HFFc6 (cell line): ENCODE measurements at places on chromosomes 12 and 14.
A peak's percentile ranks its signal among the peaks of the same experiment; 100 is the strongest.

- DNase-seq: no peak
Measured at GRCh38 chr14:88156127-88156526, 151.2 kb downstream of the GPR65 start.

- no peak for DNase-seq
Measured at GRCh38 chr14:101217080-101217463, 313.6 kb upstream of the RTL1 start.

DNA sequence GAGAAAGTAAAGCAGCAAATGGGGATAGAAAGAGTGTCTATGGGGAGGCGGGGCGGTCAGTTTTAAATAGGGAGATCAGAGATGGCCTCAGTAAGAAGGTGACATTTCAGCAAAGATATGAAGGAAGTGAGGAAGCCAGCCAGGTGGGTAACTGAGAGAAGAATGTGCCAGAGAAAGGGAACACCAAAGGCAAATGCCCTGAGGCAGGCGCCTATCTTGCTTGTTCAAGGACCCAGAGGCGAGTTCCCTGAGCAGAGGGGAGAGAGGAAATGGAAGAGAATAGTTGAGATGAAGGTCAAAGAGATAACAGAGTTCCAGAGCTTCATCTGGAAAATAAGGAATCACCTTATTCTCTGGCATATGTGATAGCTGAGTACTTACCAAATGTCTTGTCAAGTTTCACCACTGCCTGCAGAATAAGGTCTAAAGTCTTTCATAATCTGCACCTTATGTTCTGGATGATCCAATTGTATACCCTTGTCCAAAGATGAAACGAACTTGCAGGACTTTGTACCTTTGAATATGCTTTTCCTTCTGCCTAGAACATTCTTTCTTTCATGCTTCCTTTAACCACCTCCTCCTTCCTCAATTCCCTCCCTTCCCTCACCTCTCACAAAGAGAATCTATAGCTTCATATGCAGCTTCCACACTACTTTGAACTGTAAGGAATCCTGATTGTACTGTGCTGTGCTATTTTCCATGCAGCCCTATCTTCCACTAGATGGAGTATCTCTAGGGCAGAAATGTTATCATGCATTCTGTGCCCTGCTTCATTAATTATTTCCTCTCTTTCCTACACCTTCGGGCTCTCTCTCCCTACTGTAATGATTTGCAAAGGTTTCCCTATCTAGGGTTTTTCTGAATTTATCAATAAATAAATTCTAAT is 38.5 kb downstream of the GNPTAB start:
- DNase-seq: no peak

DNA sequence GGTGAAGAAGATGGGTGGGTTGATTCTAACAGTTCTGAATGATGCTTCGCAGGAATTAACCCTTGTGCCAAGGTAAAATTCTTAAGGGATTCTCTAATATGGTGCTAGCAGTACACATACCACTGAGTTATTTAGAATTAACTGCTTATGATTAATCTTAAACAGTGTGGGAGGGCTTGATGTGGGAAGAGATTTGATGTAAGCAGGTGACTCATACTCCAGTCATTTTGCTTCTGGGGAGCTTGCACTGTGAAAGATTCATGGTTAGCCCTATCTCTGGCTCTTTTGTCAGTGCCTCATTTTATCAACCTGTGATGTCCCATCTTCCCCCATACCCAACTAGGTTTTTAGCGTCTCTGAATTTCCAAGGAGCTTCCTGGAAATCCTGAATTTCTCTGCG is 83.8 kb downstream of the NRXN3 start:
- DNase-seq: peak; percentile 69

- no peak for DNase-seq
Measured at GRCh38 chr12:87687362-87687761, 341.8 kb downstream of the C12orf50 start.

GRCh38 chr14:96098309-96098998 is 59.3 kb downstream of the C14orf132 start:
- DNase-seq: peak; percentile 70

GRCh38 chr14:63009495-63009894 is 35.8 kb downstream of the KCNH5 start:
- no peak for DNase-seq

DNA sequence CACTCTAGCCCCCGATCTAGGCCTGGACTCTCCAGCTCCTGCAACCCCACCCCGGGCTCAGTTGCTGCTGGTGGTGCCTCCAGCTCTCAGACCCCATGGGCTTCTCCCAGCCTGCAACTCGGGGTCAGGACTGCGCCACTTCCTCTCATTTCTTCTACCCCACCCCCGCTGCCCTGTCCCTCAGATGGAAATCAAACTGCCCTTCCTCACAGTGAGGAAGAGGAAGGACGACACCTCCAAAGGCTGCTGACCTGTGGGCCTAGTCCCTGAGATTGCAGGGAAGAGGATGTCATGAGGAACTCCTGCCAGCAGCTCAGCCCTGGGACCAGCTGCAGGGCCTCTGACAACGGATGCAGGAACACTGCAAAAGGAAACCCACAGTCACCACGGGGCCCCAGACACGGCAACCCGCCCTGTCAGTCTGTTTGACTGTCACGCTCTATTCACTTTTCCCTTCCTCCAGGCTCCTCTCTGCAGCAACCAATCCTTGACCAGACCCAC is 29.3 kb upstream of the PNMA1 start:
- no peak for DNase-seq

GRCh38 chr14:78243187-78243586 is 73.0 kb downstream of the NRXN3 start:
- no peak for DNase-seq

DNA sequence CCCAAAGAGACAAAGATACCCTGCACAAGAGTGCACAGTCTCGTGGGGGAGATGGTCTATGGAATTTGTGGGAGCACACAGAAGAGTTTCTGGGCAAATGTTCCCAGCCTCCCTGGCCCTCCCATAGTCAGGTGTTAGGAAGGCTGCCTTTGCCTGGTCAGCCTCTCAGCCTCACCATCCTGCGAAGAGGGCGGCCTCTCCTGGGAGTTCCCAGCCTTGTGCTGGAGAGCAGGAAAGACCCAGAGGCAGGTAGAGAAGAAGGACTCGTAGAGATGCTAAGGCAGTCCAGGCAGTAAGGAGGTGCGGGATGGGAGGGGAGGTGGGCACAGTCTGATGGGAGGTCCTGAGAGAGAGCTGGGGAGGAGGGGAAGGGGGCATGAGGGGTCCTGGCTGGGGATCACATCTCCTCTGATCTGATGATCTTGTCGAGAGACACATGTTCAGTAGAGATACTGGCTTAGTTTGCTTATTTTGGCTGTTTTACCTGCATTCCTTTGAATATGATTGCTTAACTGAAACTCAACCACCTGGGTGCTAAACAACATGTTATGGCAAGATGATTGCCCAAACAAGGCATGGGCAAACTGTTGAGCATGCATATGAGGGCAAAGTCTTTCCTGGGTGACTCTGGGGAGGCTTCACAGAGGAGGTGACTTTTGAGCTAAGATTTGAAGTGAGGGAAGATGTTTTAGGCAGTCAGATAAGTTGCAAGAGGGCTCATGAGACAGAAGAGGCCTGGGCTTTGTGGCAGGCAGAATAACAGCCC is 10.5 kb downstream of the SERPINA6 start:
- DNase-seq: no peak

GRCh38 chr12:108129017-108129812 is at the start of gene WSCD2:
Gene WSCD2 (plus strand): TSS chr12:108129288. CDS start chr12:108195833, 66,545 bp downstream.
- DNase-seq: no peak

GRCh38 chr12:94172973-94173372 is 24.6 kb downstream of the PLXNC1 start:
- peak; percentile 96 for DNase-seq

- peak; percentile 61 for DNase-seq
Measured at GRCh38 chr12:53820514-53821306, 68.9 kb upstream of the CISTR start.

GRCh38 chr12:54300732-54301427 is at the start of gene NFE2:
Gene NFE2 (minus strand): TSS chr12:54301015. CDS start chr12:54295248, 5,767 bp downstream.
- peak; percentile 66 for DNase-seq

DNA sequence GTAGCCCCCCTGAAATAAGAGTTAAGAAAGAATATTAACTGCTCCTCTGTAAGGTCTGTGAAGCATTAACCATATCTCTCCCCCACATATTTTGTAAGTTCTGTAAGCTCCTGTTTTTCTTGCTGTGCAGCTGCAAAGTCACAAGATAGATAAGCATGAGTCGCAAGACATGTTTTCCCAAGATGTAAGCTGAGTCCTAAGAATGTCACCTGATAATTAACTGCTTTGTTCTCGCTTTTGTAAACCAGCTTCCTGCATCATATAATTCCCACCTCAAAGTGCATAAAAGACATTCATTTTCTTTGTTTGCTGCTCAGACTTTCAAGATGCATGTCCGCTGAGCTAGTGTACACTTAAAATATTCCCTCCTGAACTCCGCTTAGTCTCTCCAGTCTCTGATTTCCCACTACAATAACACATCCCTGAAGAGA is 27.0 kb upstream of the PHC1 start:
- no peak for DNase-seq

- peak; percentile 42 for DNase-seq
Measured at GRCh38 chr12:44015333-44015941, 179.6 kb downstream of the TMEM117 start.
